ENCODE measurements at places on chromosomes 11 and 22.
A peak's percentile ranks its signal among the peaks of the same experiment; 100 is the strongest.

- no peak for DNase-seq
These were observed 3.3 kb downstream of the ALDH3B2 start for GRCh38 chr11:67671211-67671520.

- no peak for DNase-seq
These were observed 88.1 kb downstream of the PIWIL4 start for GRCh38 chr11:94655291-94655690.

DNA sequence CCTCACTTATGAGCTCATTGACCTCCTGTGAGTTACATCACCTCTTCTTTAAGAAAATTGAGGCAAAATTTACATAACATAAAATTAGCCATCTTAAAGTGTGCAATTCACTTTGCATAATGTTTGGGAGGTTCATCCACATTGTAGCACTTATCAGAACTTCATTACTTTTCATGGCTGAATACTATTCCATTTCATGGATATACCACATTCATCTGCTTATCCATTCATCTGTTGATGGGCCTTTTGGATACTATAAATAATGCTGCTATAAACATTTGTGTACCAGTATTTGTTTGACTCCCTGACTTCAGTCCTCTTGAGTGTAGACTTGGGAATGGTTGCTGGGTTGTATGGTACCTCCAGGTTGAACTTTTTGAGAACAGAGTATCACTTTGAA, 103.4 kb downstream of the TP53I11 start:
- no peak for DNase-seq

DNA sequence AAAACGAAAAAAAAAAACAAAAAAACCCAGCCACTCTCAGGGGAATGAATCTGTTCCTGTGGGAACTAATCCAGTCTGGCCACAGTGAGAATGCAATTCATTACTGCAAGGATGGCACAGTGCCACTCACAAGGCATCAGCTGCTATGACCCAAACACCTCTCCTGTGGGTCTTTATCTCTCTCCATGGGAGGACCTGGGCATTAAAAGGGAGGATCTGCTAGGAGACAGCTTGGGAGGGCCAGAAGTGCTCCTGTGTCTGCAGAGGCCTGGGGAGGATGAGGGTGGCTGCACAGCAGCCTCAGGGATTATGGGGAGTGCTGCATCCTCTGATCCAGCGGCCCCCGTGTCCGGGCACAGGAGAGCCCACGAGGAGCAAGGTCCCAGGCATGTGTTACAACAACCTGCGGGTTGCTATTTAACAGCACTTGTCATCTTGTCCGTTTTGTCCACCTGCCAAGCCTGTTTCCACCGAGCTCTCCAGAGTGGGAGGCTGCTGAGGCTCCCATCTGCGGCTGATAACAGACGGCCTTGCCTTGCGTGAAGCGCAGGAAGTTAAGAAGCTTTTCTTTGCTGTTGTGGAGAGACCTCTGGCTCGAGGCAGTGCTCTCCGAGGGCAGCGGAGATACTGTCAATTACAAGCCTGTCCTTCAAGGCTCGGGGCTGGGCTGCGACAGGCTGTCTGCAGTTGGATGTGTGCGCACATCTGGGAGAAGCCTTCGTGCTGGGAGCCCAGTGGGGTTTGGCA, 97.7 kb downstream of the NXPE2 start:
- DNase-seq = no peak

DNA sequence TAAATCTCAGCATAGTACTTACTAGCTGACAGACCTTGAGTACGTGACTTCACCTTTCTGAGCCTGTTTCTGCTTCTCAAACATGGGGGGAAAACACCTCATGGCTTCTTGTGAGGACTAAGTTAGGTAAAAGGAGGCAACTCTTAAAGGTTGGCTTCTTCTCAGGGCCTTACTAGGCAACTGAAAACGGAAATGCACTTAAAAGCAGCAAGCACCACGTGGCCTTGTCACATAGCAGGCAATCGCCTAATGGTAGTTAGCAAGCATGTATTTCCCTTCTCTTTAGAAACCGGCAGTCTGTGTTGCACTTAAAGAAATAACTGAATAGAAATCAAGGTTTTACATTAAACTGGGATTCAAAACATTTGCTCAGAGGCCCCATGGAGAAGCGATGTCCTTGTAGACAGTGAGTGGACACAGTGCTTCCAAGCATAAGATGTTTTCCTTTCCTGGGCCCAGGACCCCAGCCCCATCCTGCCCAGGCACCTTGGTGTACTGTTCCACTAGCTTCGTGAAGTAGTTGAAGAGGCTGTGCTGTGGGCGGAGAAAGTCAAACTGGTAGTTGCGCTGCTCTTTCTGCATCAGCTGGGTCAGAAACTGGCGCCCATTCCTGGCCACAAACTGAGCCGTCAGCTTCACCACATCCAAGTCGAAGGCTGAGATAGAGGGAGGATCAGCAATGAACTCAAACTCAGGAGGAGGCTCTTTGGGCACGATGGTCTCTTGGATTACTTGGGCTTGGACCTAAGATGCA, 12.1 kb downstream of the SF3A1 start:
- no peak for DNase-seq

- no peak for DNase-seq
These were observed 76.9 kb upstream of the B3GAT1 start for GRCh38 chr11:134488913-134489312.

DNA sequence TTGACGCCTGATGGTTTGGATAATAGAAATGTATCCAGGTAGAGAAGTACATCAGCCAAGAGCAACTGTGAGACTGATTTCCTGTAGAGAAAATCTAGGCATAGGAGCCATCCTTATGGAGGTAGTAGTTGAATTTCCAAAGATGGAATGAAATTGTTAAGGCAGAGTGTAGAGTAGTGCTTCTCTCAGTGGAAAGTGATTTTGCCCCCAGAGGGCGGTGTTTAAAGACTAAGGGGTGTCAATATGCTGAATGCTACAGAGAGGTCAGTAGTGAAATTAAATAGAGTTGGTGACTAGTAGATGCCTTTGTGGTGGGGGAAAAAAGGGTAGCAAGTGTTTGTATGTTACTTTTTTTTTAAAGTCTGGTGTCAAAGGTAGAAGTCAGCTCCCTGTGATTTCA, 54.5 kb downstream of the TRIM44 start:
- DNase-seq = no peak

GRCh38 chr11:9862981-9863380, 199.1 kb downstream of the SWAP70 start:
- no peak for DNase-seq

DNA sequence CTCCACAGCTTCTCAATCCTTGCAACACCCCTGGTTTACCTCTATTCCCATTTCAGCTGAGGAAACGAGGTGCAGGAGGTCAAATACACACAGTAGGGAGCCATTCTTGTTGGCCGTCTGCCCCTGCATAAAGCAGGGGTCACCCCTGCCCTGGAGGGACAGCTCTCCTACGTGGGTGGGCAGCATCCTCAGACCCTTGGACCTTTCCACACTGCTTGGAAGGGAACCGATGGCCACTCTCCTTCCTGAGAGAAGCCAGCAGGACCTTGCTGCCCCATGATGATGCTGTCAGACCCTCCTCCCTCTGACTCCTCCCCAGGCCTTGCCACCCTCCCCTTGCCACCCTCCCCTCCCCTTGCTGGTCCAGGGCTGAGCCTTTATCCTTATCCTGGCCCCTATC, 121.1 kb upstream of the SYT13 start:
- DNase-seq = no peak

DNA sequence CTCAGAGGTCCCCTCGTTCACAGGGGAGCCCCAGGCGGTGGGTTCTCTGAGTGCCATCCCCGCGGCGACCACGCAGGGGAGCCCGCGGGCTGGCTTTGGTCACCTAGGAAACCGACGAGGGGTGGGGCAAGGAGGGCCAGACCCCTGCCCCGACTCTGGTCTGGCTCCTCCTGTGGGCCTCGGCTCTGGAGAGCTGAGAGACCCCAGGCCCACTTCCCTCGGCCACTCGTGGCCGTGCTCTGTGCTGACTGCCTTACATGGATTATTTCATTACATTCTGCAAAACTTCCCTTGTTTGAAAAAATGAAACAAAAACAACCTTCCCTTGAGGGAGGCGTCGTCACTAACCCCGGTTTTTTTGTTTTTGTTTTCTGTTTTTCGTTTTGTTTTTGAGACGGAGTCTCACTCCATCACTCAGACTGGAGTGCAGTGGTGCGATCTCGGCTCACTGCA, 15.1 kb upstream of the CYTH4 start:
- DNase-seq = peak; percentile 53

DNA sequence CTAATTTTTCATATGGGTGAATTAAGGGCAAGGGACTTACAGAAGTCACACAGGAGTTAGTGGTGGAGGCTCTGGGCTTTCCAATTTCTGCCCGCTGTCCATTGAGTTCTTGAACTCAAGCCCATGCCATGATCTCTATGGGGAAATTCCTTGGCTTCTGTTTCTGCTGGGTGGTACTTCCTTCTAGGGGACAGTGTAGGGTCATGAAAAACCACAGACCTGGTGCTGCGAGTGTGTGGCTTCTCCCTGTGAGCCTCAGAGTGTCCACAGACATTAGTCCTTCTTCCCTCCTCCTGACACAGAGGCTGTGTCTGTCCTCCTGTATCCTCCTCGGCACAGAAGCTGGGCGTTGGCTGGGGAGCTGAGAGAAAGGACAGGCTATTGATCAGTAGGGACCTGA, 6.3 kb upstream of the SEZ6L start:
- DNase-seq = no peak

DNA sequence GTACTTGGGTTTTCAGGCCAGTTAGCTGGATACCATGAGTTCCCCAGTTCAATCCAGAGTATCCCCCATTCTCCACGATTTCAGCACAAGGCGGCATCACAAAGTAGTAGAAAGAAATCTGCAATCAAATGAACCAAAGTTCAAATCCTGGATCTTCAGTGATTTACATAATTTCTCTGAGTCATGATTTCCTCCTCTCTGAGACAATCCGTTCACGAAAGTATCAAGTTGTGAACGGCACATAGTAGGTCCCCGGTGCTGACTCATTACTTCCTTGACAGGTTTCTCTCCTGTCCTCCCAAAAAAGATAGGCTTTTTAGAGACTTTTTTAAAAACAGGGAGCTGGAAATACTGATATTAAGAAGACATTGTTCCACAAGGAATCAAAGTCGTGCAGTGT, 69.1 kb upstream of the AKIP1 start:
- DNase-seq = no peak

DNA sequence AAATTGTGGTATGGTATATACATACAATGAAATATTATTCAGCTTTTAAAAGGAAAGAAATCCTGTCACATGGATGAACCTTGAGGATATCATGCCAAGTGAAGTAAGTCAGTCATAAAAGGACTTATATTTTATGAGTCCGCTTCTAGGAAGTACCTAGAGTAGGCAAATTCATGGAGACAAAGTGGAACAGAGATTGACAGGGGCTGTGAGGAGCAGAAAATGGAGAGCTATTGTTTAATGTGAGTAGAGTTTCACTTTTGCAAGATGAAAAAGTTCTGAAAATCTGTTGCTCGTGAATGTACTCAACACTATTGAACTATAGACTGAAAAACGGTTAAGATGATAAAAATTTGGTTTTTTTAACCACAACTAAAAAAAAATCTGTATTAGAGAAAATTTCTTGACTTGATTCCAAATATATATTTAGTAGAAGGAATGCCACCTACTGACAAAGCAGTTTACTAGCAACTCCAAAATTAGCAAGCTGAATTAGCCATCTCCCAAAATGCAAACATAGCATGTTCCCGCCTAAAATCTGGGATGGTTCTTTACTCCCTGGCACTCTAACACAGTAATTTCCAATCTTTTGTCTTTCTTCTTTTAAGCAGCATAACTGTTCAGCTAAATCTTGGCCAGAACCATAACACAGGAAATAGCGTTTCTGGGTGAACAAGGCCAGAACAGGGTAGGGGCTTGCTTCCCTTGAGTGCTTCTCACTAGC, 1.5 kb downstream of the UFD1 start:
- DNase-seq = no peak

GRCh38 chr11:111213256-111213655, 32.3 kb upstream of the POU2AF2 start:
- DNase-seq = no peak

DNA sequence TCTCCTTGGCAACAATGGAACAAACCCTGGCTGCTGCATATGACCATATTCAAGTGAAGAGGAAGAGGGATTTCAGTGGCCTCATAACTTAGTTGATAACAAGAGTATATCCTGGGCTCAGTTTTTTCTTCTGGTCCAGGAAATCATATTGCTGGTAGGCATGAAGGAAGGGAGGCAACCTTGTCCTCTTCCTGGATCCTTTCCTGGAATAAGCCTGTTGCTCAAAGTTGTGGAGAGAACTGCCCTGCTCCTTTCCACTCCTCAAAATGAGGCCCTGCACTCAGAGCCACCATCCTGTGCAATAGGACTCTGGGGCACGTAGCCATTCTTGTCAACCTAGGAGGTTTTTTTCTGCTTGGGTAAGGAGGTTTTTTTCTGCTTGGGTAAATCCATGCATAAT, 128.7 kb upstream of the PITPNB start:
- DNase-seq = no peak

DNA sequence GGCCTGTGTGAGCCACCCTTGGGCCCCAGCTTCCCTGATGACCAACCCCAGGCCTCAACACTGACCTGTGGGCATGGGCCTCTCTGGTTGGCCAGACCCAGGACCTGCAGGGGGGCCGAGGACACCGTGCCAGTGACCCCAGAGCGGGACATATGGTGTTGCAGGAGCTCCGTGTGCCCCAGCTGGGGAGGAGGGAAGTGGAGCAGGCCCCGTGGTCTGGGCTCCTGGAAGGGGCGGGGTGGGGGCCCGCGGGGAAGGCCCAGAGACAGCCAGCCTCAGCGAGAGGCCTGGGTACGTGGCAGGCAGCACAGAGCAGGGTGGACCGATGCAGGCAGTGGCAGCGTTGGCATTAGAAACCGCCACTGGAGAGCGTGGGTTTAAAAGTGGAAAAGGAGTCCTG, 22.2 kb downstream of the MUC6 start:
- no peak for DNase-seq

DNA sequence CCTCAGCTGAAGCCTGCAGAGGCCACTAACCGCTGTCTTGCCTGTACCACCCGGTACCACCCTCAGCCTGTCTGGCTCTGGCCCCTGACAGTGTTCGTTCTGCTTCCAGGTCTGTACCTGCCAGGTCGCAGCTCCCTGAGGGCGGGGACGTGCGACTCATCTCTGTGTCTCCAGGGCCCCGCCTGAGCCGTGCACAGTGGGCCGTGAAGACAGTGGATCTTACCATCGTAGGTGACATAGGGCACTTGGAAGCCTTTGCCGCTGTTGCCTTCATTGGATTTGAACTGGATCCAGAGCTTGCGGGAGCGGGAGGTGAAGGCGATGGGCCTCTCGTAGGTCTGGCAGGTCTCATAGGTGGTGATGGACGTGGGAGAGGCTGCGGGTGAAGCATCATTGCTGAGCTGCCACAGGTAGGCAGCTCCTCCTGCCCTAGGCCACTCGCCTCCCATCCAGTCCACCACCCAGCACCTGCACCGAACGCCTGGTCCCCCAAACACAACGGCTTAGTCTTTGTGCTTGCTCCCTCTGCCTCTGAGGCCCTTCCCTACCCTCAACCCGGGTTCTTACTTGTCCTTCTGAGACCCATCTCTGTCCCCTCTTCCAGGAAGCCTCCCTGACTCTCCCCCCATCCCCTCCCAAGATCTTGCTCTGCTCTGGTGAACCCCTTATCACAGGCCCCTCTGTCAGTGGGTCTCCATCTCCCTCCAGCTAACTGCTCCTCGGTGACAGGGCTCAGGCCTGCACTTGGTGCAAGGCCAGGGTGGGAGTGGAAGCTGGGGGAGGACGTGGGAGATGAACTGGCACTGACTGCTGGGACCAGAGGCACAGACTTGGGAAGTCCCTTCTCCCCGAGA, 21.1 kb upstream of the TTLL12 start:
- DNase-seq = no peak

- no peak for DNase-seq
These were observed 33.8 kb downstream of the RASSF10 start for GRCh38 chr11:13042873-13043342.

All from stimulated activated CD4-positive, alpha-beta T cell treated with anti-CD3 and anti-CD28 coated beads, Interleukin-1b, Interleukin-23, amount 100 ng/mL, for 1 hour (primary cell).